ENCODE measurements at places on chromosomes 12 and 14. TPM values are rescaled to one million over a fixed set of nuclear protein-coding genes. Genes with fewer than 3 reads are reported as not detected.

Gene PHETA1
- 6.3 TPM for polyA plus RNA-seq

Gene PRPH
- 0.71 TPM for polyA plus RNA-seq

Gene JDP2
- 20.1 TPM for polyA plus RNA-seq

Gene TAS2R31
- not detected for polyA plus RNA-seq

Gene ASB2
- 0.97 TPM for polyA plus RNA-seq

Gene TAS2R30
- not detected for polyA plus RNA-seq

Gene GDF11
- 3.4 TPM for polyA plus RNA-seq

Gene BEGAIN
- 0.52 TPM for polyA plus RNA-seq

Measured in kidney (tissue), 22 donors.